ENCODE measurements at places on chromosomes 5 and 9.
A peak's percentile ranks its signal among the peaks of the same experiment; 100 is the strongest.

DNA sequence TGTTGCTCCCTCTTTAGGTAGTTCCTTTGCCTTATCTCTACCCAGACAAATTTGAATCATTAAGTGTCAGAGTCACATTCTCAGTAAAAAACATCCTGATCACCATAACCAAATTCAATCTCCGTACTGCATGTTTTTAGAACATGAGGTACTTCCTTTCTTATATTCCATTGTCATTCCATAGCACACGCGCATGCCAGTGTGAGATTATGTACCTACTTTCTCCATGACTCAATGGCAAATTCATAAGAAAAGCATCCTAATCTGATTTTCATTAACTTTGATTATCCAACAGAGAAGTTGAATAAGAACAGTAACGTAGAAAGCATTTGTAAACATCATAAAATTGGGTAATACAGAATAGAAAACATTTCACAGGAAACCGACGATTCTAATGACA lies 1118.6 kb upstream of the CDH9 start:
- no peak for DNase-seq

DNA sequence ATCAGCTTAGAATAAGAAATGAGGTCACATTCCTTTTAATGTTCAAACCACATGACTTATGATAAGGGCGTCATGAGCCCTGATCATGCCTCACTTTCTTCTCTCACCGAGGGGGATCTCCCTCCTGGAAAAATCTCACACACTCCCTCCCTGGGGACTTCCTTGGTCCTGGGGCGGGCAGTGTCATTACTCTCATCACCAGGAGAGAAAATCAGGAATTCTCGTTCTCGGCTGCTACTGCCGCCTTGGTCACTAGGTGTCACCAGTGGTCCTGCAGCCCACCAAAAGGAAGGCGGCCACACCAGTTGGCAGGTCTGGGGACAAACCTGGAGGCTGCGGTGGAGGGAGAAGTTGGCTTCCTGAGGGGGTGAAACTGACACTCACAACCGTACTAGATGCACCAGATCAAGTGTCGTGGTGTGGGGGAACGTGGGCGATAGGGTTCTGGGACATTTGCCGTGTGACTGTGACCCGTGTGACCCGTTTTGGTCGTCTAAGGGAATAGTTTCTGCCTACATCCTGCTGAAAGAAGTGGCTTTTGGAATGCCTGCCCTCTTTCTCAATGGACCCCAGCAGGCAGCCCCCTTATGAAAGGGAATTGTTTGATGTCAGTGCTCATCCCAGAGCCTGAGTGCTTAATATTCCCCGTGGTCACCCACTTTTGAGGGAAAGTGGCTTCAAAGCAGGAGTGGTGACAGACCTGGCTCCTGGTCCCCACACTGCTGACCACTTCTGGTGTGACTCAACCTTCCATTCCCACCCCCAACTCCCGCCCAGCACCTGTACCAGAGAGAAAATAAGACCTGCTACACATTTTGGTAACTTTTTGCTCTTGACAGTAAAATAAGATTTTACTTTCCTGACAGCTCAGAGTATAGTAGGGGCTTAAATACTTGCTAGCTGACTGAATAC lies 63.2 kb downstream of the ACER2 start:
- peak; percentile 70 for DNase-seq

- DNase-seq = no peak
Measured at GRCh38 chr5:140664030-140664358, 710 bp upstream of the WDR55 start.

DNA sequence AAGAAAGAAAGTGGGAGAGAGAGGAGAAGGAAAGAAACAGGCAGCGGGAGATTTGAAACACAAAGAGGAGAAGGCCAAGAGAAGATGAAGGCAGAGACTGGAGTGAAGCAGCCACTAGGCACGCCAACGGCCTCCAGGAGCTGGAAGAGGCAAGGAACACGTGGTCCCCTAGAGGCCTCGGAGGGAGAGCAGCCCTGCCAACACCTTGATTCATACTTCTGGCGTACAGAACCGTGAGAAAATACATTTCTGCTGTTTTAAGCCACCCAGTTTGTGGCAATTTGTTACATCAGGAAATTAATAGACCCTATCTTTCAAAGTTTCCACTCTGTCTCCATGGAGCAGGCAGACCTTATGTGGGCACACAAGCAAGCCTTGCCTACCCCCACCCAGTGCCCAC lies 133.4 kb downstream of the ACTL7B start:
- DNase-seq = no peak

DNA sequence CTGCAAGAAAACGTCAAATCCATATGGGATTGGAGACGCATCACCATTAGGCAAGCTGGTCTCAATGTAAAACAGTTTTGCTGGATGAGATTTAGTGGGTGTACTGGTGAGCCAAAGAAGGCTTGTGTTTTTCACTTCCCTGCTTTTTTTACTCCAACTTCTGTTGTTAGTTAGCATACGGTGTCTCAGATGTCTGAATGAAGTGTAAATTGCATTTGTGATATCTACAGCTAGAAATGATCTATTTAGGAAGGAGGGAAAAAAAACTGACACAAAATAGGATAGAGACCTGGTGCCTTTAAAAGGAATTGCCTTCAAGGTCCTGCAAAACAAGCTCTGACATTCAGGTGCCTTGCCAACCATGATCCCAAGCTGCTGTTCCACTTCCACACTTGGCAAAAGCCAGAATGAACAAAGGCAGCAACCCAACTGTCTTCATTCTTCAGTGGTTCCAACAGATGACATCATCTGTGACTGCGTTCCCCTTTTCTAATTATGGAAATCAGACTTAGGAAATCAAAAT lies 104.2 kb upstream of the RAI14 start:
- DNase-seq = no peak

- DNase-seq = no peak
Measured at GRCh38 chr5:72630721-72631120, 123.5 kb upstream of the ZNF366 start.

GRCh38 chr5:143402017-143402552 lies 1.4 kb downstream of the NR3C1 start:
- DNase-seq = no peak

GRCh38 chr5:168530621-168531150 lies 1.6 kb downstream of the FBLL1 start:
- DNase-seq = no peak

DNA sequence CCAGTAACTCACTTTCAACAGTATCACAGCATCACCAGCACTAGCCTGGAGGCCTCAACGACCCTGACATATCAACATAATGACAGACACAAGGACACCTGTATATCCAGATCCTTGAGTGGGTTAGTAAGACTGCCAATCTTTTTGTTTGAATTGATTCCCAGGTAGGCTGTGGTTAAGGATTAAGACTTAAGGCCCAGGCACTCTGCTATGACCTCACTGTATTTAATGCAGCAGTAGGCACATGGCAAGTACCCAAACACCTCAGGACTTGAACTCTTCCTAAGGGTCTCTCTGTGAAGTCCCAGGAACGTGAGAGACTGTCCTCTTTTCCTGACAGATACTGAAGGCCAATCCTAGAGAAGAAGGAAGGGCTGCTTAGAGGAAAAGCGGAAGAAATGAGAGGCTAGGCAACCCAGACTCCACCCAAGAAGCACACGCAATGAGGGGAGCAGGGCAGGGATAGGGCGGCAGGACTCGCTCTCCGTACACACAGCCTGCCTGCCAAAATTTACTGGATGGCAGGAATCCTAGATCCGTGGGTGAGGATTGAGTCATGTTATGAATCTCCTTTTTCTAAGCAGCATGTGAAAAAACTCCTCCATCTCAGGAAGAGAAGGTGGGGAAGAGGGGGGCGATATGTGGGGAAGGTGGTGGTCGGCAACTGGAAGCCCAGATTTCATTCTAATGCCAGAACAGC lies 93.4 kb downstream of the SIL1 start:
- DNase-seq = no peak

All from frontal cortex (tissue), 4 donors.